Cerebellar cortex (tissue), 1 donor: ENCODE measurements at places on chromosomes 4 and X.

GRCh38 chr4:3192827-3193226 is 56.1 kb upstream of the MSANTD1 start:
- no peak for DNase-seq

DNA sequence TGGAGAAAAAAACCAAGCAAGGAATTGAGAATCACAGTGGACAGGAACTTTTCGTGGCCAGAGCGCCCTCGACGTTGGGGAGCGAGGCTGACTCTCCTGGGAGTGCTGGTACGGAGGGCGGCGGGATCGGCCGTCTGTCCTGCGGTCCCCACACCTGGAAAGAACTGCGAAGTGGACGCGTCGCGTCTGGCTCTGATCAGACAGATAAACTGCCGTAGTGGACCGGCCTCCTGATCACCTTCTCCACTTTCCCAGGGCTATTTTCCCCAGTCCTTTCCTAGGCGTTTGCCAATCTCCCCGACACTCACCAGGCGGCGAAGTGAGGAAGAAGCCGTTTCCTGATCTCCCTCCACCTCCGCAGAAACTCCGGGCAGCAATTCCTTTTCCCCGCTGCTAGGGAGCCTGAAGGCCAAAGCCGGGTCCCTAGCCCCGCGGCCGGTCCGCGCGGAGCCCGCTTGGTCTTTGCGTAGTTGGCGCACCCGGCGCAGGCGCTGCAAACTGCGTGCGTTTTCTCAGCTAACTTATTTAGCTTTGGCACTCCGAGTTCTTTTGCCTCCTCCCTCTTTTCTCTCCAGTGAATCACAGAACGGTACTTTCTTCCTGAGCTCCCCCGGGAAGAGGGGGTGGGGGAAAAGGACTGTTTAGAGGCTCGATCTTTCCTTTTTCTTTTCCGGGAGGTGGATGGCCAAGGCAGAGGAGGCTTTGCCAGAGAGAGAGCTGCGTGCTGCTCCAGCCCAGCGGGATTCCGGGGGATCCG is at the start of gene ARSJ:
Gene ARSJ, minus strand, starts transcription at position 500 of the 757 bp plus-strand sequence. CDS start 813 bp downstream, outside the sequence.
- peak; percentile 55 for DNase-seq

GRCh38 chr4:40789031-40789430 is 39.3 kb downstream of the NSUN7 start:
- no peak for DNase-seq

GRCh38 chr4:84952776-84953175 is 13.7 kb downstream of the WDFY3 start:
- no peak for DNase-seq

- no peak for DNase-seq
These were observed 80.3 kb upstream of the NEIL3 start for GRCh38 chr4:177229331-177229730.

GRCh38 chrX:11965436-11965835 is 172.8 kb upstream of the FRMPD4 start:
- DNase-seq, result no peak

- no peak for DNase-seq
These were observed 59.0 kb downstream of the APBB2 start for GRCh38 chr4:41155194-41155830.

DNA sequence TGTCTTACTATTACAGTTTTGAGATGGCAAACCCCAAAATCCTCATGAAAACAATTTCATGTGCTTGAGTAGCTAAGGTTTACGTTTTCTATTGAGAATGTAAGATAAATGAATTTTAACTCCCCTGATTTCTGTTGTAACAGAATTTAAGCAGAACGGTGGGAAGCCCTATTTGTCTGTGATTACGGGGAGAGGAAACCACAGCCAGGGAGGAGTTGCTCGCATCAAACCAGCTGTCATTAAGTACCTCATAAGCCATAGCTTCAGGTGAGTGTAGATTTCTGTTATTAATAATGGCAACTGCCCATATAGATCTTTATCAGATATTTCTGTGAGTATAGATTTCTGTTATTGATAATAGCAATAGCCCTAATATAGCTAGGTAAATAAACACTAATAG is 44.2 kb upstream of the RHOH start:
- no peak for DNase-seq

GRCh38 chr4:2673157-2673556 is 83.0 kb downstream of the TNIP2 start:
- no peak for DNase-seq

GRCh38 chrX:51766546-51766945 is 23.3 kb downstream of the GSPT2 start:
- DNase-seq, result no peak

DNA sequence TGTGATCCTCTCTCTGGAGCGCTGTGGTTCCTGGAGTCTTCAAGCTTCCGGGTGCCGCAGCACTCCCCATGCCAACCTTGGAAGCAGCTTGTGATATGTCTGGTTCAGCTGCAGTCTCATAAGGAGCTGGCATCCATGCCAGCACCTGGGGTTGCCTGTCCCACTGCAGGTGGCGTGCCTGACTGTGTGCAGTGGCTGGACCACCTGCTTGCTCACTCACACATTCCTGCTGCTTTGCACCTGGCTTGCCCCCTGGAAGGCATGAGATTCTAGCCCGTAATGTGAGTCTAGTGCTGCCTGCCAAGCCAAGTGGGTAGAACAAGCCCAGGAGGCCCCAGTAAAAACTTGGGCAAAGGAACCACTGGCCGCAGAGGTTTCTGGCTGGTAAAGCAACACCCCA is 687.2 kb upstream of the AADAT start:
- no peak for DNase-seq

DNA sequence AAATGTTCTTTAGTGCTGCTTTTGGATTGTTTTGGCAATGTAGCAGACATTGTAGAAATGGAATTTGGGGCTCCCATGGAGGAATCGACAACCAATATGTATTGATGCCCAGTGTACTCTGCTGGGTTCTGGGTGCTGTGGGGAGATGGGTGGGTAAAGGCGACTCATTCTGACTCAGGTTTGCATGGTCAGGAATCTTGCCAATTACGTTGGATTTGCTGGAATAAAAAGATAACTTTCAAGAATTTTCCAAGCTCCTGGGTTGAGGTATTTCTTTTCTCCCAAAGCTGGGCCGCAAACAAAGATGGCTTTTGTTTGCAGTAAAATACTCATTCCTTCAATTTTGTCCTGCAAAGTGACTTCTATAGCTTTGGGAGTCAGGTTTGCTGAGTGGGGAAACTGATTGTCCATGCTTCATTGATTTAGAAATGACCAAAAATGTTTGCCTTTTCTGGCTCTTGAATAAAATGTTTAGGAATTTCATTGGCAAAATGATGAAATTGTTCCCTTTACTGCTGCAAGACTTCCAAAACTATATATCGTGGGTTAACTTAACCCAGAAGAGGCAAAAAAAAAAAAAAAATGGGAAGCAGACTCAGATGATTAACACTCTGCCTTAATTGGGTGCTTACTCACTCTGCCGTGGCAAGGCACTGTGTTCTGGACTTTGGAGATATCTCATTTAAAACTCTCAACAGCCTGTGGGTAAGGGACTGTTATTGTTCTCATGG is 57.0 kb downstream of the RTL9 start:
- DNase-seq, result no peak

DNA sequence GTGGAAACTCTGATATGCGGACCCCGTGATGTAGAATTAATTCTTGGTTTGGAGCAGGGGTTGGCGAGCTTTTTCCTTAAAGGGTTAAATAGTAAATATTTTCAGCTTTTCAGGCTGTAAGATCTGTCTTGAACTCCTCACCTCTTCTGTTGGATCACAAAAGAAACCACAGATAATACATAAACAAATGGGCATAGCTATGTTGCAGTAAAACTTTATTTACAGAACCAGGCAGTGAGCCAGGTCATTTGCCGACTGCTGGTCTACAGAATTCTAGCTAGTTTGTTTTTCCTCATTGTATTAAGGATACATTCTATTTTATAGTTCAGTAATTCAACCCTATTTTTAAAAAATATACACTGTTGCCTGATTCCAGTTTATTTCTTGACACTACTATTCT is 116.6 kb downstream of the PAPSS1 start:
- DNase-seq, result no peak

DNA sequence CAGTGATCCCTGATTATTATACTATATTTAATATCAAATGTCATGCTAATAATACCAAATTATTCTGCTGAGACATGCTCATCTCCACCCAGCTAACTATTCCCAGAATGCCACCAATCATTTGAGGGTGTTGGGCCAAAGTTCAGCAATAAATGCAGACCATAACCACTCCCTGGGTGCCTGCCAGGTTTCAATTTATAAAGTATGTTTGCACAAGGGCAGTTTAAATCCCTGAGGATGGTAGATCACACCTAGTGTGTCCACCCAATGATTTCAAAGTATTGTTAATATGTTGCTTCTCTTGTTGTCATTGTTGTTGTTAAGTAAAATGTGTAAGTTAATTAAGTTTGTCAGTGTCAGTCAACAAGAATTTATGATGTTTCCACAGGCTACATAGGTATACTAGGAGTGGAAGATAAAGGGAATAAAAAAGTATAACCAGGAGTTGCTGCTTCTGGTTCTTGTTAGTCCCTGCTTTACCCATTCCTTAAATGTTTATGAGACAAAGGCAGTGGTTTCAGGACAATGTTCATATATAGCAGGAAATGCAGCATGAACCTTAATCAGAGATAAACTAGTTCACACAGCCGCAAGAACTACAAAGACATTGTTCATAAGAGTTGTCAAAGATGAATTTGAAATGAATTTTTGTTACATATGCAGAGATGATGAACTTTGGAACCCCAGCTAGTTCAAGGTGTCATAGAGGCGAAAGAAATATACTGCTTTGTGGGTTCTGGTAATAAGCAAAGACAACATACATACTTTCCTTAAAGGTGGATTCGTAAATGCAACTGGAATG is 25.5 kb downstream of the HPGD start:
- no peak for DNase-seq

DNA sequence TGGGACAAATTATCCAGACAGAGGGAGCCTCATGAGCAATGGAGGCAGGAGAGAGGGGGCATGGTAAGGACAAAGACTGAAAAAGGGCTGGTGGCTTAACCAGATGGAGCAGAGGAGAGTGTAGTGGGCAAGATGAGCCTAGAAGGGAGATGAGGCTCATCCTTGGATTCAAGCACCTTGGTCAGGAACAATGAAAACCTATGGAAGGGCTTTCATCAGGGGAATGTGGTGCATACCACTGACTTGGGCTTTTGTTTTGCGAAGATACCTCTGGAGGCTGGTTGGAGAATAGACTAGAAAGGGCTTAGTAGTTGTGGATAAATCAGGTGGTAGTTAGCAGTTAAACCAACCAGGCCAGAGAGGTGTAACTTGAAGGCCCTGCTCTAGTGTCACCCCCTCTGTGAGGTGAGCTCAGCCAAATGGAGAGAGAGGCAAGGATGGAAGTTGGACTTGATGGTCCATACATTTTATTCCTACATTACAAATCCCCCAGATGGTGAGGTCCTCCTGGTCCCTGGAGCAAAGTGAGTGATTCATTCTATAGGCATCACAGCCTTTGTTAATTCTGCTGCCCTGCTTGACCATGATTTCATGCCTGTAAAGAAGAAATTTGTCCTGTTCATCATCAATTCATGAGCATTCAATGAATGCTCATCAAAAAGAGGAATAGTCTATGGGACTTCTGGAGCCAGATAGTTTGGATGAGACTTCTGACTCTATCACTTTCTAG is 264.8 kb upstream of the IGFBP7 start:
- no peak for DNase-seq

DNA sequence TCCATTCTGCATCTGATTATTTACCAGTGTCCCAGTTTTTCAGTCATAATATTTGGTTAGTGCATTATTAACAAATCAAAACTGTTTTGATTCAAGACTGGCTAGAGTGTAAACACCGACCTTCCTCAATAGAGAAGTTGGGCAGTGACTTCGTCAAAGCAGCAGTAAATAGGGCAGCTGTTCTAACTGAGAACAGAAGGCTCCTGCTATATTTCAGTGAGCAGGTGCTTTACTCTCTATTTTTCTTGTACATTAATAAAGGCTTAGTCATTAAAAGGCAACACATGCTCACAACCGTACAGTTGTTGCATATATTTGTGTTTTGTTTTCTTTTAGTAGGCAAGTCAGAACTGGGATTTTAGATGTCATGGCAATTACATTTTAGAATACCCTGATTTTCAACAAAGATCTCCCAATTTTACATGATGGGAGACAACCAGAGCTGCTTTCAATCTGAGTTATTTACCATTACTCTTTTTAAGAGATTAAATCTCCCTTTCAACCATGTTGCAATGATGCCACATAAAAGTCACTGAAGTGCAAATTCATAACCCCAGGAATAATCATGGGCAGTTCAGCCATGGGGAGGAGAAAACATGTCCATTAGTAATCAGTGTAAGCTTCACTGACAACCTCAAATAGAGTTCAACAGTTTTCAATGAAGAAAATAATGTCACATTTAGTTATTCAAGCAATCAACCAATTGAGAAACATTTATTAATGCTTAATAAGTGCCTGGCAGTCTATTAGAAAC is 233.3 kb downstream of the NDST4 start:
- DNase-seq, result no peak

DNA sequence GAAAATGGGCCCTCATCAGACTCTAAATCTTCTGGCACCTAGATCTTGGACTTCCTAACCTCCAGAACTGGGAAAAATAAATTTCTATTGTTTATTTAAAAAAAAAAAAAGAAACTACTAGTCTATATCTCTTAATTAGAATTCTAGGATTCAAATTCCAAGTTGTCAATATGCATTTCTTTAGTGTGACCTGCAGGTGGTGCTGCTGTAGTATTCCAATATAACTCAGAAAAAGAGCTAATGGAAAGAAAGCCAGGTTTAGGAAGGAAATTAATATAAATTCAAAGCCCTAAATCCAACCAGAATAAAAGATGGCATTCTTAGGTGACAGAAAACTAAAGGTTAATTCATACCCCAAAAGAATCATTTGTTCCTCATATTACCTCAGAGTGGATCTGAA is 80.0 kb upstream of the NALF2 start:
- peak; percentile 2 for DNase-seq

- peak; percentile 70 for DNase-seq
These were observed 464 bp downstream of the RAP1GDS1 start for GRCh38 chr4:98261405-98262291.

GRCh38 chrX:103831342-103831802 is 685 bp downstream of the RAB9B start:
- peak; percentile 74 for DNase-seq

DNA sequence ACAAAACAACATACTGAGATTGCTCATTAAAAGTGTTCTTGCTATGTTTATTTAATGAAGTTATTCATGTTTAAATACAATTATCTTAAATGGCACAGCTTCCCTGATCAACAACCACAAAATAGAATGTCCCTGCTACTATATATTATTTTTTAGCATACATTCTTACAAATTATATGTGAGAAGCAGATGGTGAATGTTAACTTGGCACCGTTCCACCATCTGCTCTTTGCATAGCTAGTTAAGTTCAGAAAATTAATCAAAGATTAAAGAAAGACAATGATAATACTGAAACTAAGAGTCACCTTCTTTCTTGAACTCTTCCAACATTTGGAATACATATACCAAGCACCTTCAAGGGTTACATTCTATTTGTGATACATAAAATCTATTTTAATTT is 94.2 kb downstream of the PPP3CA start:
- DNase-seq, result no peak

- no peak for DNase-seq
These were observed 25.3 kb downstream of the APBB2 start for GRCh38 chr4:41189076-41189475.
